ENCODE measurements at places on chromosomes 4 and X.

DNA sequence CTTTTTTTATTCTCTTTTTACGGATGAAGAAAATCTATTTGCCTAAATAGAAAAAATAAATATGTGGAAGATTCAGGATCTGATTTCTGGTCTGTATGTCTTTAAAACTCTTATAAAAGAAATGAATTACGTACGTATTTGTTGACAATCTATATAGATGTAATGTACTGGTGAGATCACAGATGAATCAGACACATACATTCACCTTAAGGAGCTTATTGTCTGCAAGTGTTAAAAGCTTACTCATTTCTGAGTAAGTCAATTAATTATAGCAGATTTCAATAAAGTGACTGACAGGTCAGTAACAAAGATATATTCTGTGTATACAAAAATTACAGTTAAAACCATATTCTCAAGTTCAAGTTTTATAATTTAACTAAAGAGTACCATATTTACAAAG is 66.6 kb upstream of the NAF1 start:
- DNase-seq = no peak

DNA sequence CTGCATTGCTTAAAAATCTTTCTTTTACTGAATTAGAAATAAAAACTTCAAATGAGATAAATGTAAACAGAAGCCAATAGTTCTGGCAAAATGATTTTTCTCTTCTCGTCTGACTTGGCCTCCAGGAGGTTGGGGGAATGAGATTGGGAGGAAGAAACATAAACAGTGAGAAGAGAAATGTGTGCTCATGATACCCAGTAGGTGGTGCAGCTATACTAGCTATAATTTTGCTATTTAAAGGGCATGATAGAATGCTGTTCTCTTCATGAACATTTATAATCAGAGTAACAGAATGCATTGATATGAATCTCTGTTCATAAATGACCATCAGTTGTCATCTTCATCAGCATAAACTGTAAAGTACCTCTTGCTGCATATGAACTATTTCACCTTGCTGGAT is 85.5 kb downstream of the TACR3 start:
- DNase-seq = no peak

DNA sequence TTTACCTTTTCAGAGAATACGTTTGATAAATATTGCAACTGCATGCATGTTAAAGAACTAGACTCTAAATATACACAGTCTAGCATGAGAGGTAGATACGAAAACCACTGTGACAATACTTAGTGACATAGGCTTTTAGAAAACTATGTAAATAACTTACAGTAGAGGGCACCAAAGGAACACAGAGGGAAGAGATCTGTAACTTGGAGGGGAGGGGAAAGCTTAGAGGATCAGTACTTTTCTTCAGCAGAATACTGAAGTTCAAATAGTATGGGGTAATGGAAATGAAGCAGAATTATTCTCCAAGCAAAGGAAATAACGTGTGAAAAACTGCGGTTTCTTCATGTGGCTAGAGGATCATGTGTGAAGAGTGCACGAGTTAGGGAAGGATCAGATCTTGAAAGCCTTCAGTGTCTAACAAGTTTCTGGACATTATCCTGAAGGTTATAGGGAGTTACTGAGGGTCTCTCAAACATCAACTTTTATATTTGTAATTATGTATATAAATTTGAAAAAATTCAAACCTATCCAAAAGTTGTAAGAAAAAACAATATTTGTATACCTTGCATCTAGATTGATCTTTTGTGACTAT is 264.3 kb downstream of the NPFFR2 start:
- peak; percentile 52 for DNase-seq

GRCh38 chr4:119315036-119315435 is 6.9 kb downstream of the FABP2 start:
- no peak for DNase-seq

DNA sequence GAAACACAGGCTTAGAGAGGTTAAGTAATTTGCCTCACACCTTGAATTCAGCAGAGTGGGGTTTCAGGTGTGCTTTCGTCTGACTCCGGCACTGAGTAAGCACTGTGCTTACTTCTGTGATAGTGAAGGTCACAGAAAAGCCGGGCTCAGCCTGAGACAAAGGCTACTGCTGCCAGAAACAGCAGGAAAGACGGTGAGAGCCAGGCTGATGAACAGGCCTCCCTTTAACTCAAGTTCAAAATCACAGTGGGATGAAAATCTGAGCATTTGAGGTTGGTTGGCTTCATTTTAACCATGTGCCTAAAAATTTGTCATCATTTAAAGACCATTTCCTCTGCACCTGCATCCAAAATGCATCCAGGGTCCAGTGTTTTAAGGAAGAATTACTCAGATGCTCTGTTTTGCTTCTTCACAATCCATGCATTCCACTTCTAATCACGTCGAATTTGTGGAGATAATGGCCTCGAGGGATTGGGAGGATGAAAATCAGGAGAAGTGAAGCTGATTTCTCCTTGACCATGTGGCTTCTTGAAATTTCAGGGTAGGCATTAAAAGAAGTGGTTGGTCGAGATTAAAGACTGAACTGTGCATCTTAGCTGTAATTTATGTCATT is 121.2 kb upstream of the LNX1 start:
- DNase-seq = no peak

- DNase-seq = no peak
Observed at GRCh38 chr4:8322794-8323704, 53.5 kb downstream of the HTRA3 start.

DNA sequence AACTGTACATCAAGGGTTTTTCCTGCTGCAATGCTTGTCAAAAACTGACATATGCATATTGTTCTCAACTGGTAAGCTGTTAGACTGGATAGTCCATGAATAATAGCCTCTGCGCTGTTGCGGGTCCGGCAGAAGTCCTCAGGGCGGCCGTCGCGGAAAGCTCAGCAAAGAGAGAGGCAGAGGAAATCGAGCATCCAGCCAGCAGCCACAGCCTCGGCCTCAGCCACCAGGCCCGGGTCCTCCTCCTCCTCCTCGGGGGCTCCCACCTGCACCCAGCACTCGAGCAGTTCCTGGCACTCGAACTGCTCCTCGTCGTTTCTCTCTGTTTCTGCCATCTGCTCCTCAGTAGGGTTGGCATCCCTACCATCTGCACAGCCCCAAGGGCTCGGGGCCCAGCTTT is 53.7 kb downstream of the UPRT start:
- no peak for DNase-seq

DNA sequence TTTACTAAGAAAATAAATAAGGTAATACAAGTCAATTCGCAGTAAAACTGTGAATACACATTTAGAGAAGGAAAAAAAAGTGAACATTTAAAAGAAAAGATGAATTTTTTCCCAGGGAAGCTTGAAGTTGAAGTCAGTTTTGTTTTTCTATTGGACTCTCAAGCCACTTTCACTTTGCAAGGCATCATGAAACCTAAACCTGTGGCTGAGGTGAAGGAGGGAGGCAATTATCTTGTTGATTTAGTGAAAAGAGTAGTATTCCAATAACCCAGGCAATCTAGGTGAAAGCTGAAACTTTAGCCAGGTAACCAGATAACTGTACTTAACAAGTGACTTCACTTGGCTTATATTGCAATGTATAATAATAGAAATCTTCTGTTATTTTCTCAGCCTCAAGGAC is 138.6 kb downstream of the HDX start:
- DNase-seq = no peak

DNA sequence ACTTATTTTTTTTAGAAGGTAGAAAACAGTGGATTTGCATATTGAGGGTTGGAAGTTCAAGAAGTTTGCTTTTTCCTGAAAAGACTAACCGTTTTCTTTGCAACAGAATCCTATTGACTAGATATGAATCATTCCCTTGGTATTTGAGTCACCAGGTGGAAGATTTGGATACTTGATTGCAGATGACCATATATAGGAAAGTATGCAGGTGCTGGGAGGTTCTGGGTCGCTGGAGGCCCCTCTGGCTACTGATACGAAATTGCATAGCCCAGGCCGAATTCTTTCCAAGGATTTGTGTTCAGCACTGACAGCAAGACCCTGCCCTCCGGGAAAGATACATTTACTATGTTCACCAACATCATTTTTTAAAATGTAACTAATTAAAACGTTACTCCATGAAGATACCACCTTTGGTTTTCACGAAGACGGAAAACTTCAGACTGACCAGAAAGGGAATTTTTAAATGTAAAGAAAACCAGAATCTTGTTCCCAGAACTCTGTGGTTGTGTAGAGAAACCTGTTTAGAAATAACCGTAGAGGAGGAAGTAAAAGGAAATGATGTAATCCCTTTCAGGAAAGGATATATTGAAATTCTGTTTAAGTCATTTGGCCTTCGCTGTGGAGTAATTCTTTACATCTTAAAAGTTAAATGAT is 946 bp downstream of the ANXA3 start:
- no peak for DNase-seq

- peak; percentile 19 for DNase-seq
Observed at GRCh38 chrX:56726605-56727004, 2.4 kb upstream of the NBDY start.

DNA sequence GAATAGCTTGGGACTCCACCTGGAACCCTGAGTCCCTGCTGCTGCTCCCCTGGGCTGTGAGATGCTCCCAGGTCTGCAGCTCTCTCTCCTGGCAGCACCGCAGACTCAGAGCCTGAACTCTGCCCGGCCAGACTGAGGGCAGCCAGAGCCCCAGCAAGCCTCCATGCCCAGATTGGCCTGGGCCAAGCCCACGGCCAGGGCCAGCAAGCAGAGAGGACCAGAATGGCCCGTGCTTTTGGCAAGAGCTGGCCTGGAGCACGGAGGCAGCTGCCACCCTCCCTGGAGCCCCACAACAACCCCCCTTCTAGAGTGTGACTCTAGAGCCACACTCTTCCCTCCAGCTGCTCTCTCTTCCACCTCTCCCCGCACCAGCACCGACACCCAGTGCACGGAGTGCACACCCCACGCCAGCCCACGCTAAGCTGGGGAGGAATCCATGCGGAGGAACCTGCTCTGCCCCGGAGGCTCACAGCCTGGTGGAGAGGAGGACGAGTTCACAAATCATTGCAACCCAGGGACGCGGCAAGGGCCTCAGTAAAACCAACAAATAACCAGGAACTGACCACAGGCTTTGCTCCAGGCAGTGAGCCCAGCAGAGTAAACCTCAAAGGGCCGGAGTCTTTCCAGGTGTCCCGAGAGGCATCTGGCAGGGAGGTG is 110.3 kb downstream of the HMX1 start:
- DNase-seq = no peak

DNA sequence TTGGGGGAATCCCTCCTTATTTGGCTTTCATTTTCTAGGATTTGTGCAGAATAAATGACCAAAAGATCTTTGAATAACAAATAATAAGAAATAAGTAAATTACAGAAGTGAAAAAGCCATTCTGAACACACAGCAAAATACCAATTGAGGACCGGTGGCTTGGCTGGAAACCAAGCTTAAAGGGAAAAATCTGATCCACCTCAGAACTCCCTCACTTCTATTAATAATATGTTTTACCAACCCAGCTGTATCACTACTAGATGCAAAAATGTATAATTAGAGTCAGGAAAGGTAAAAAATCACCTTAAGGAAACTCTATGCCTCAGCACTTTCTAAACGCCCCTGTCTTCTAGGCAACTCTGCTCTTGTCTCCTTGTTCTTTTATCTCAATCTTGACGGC is 77.3 kb downstream of the TSPAN5 start:
- DNase-seq = no peak

- DNase-seq = no peak
Observed at GRCh38 chr4:8617486-8618040, 25.0 kb downstream of the CPZ start.

DNA sequence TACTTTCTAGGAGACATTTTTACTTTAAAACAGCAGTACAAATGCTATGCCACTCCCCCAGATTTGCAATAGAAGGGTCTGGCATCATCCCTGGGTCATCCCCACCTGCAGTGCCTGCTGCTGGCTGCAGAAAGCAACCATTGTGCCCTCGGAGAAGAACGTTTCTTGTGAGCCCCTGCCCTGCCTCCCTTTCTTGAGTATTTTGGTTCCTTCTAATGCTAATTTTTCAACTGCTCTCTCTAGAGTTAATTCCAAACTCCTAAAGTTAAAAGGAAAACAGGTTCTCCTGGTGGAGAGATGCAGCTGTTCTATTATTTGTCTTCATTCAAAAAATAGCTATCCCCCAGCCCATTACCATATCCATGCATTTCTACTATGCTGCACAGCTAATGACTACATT is 107.1 kb downstream of the IDS start:
- no peak for DNase-seq

DNA sequence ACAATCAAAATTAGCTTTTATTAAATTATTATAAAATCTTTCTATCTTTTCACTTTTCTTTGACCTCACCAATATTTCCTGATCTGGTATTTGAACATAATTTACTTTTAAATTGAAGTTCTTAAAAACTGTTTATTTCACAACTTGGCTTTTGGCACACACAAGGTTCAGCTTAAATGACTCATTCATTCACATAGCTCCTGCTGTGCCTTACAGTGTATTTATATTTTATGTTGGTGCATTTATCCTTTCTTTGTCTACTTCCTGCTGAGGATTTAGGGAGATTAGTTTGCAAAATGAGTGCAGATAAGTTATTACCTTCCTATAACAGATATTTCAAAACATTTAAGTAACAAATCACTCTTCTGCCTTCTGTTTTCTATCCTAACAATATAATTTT is 430.6 kb downstream of the DTHD1 start:
- DNase-seq = no peak

- no peak for DNase-seq
Observed at GRCh38 chr4:102439812-102440211, 61.3 kb upstream of the NFKB1 start.

GRCh38 chr4:85058551-85058950 is 92.1 kb upstream of the WDFY3 start:
- DNase-seq = no peak

- no peak for DNase-seq
Observed at GRCh38 chrX:136473663-136474062, 14.1 kb upstream of the BRS3 start.

DNA sequence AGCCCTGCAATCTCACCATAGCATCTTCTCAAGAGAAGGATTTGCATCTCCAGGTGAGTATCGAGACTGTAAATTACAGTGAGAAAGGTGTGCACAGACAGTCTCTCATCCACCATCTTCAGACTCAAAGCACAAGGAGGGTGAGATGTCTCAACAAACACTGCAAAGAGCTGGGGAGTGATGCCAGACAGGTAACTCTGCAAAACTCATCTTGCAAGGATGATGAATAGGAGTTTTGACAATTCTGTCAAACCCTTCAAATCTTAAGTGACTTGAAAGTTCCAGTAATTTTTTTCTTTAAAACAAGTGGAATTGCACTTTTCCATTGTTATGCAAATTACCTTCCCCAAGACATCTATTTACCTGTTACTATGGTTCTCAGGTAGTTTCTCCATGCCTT is 277.2 kb upstream of the VCX3A start:
- DNase-seq = no peak

DNA sequence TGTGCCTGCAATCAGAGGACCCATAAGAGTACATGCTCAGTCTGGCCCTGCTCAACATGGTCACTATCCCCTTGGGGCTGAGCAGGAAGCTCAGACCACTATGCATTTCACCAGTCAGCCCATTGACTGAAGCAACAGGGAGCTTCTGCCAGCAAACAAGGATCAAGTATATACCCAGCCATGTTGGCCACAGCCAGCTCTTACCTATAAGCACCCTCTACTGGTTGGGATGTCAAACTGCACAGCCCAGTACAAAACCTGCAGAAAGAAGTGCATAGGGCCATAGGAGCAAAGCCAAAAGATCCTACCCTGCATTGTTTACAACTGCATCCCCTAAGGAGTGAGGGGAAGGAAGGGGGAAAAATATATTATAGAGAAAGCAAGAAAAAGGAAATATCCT is 214.4 kb upstream of the CPEB2 start:
- DNase-seq = no peak
